ENCODE measurements at places on chromosomes 16 and 17.

- DNase-seq = no peak
Measured at GRCh38 chr17:66152756-66153155, 39.2 kb downstream of the CEP112 start.

- DNase-seq = peak; percentile 46
Measured at GRCh38 chr17:73952480-73953205, 250.8 kb upstream of the RPL38 start.

DNA sequence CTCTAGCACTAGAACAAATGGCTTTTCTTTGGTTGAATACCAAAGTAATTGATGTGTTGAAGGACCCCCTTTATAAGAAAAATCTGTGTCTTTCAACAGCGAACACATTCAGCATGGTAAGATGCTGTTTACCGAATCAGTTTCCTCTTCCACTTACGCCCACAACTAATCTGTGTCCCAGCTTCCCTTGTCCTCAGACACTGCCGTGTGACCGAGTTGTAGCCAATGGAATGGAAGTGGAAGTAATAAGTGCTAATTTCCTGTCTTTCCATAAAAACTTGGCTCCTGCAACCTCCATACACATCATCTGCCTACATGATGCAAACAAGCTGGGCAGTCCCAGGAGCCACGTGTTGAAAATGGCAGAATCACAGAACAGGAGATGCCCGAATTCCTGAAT, 10.4 kb downstream of the CDIPT start:
- DNase-seq = no peak

- no peak for DNase-seq
Measured at GRCh38 chr17:65977041-65977440, 214.9 kb downstream of the CEP112 start.

DNA sequence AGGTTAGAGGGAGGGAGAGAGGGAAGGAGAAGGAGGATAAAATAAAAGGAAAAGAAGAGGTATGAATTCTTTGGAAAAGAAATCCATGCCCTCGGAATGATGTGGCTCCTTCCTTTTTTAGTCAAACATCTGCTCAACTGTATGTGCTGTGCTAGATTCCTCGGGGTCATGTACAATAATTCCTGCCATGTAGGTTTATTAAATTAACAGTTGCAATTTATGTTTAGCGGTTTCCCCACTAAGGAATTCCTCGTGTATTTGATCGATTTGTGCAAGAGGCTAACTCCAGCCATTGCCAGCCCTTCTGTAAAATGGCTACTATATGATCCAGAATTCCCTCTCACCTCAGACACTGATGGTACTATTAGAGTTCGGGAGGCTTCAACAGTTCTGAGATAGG, 83.0 kb upstream of the TBX2 start:
- no peak for DNase-seq

GRCh38 chr17:9824094-9824493, 1.6 kb upstream of the GLP2R start:
- peak; percentile 38 for DNase-seq

DNA sequence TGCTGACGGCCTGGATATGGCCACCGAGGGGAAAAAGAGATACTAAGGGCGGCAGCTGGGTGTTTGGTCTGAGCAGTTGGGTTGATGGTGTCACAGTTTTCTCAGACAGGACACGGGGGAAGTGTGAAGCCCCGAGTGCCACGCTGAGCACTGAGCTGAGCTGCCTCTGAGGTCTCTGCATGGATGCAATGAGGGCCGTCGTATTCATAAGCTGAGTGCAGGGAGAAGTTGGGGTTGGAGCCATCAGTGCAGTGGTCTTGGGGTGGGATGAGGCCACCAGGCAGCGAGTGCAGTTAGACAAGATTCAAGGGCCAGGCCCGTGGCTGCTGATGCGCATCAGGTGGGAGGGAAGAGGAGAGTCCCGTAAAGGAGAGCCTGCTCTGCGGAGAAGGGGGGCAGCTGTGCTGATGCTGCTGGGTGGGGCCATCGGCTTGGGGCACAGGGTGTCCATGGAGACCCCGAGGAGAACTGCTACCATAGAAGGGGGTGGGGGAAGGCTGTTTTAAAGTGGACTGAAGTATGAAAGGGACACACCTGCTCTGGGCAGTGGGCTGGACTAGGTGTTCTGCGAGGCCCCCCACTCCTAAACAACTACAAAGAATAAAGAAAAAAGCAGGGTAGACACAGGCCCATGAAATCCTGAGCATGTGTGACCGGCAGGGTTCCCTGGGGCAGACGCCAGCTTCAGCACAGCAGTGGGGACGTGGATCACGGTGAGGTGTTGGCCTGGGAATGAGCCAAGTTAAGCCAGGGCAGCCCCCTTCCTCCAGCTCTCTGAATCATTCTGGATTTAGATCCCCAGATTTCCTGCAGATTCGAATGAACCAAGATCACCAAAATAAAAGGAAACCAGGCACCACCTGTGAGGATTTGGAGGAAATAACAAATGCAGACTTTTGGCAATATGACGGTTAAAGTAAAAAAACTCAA, 19.7 kb downstream of the IL34 start:
- peak; percentile 46 for DNase-seq

DNA sequence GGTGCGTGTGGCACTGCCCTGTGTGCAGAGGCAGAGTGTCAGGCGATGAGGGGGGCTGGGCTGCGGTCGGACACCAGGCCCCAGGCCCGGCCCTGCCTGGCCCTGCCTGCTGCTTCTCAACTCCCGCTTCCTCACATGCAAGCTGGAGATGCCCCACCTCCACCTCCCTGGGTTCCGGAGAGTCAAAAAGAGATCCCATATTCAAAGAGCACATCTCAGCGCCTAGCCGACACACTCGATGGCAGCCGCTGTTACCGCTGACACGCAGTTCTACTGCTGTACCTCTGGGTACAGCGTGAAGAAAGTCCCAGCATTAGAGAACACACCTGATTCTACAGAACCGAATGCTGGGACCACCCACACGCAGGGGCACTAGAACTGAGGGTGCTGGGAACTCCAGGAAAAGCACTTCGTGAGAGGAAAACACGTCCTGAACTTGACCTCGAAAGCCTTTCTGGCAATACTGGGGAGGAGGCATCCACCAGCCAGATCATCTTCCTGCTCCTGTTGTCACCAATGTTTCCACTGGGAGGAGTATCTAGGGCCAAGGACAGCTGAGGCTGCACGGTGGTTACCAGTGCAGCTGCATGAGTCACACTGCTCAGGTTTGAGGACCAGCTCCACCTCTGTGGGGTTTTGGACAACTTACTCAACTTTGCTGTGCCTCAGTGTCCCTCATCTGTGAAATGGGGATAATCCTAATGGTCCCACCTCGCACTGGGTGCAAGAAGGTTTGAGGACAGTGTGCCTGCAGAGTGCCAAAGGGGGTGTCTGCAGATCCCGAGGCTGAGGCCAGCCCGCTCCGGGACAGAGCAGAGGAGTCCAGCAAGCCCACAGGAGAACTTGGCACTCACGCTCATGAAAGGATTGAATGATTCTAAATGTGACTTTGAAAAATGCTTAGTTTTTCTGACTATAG, 100.4 kb upstream of the DNAH17 start:
- no peak for DNase-seq

GRCh38 chr16:72689851-72690250, 358.1 kb downstream of the ZFHX3 start:
- DNase-seq = no peak

- no peak for DNase-seq
Measured at GRCh38 chr16:50489182-50489581, 59.0 kb upstream of the NKD1 start.

DNA sequence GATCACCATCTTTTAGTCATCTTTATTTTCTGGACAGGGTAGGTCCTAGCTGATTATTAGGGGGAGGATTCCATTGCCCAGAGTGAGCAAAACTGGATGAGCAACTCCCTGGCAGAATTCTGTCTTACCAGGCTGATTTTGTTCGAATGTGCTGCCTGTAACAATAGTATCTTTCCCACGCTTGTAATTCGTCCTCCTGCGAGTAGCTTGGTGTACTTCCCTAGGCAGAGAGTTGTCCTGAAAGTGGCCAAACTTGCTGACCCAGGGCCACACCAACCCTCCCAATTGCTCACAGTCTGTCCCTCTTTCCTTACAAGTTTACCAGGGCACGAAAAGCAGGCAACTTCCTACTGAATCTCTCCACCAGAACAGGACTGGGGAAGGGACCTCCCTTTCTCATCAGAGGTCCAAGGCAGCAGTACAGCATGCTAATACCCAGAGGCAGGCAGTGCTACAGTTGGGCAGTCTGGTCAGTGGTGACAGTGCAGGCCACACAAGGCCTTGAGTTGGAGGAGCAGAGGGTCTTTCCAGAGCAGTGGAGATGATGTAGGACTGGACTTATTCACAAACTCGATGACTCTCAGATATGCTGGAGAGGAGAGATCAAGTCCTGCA, 67.8 kb upstream of the NLK start:
- no peak for DNase-seq

- no peak for DNase-seq
Measured at GRCh38 chr17:49049265-49049664, 52.1 kb downstream of the IGF2BP1 start.

- no peak for DNase-seq
Measured at GRCh38 chr16:82050909-82051357, 15.9 kb downstream of the HSD17B2 start.

- DNase-seq = no peak
Measured at GRCh38 chr16:12439399-12440227, 364.1 kb downstream of the CPPED1 start.
